ENCODE measurements at places on chromosomes 6 and 20.

- no peak for DNase-seq
Observed at GRCh38 chr20:44644667-44645131, 6.8 kb downstream of the ADA start.

DNA sequence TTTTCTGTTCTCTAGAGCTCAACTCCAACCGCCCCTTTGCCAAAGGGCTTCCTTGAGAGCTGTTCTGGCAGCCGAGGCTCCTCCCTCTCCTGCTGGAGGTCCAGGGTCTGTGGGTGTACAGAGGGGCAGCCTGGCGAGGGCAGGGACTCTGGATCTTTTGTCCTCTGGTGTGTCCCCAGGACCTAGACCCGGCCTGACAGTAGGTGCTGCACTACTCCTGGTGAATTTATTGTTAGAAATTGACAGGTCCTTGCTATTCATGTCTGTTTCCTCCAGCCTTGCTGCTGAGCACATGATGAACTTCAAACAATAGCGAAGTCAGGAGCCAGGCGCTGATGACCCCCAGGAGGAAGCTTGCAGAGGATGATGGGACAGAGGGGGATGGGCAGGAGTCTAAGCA is 234.7 kb upstream of the SULF2 start:
- no peak for DNase-seq

DNA sequence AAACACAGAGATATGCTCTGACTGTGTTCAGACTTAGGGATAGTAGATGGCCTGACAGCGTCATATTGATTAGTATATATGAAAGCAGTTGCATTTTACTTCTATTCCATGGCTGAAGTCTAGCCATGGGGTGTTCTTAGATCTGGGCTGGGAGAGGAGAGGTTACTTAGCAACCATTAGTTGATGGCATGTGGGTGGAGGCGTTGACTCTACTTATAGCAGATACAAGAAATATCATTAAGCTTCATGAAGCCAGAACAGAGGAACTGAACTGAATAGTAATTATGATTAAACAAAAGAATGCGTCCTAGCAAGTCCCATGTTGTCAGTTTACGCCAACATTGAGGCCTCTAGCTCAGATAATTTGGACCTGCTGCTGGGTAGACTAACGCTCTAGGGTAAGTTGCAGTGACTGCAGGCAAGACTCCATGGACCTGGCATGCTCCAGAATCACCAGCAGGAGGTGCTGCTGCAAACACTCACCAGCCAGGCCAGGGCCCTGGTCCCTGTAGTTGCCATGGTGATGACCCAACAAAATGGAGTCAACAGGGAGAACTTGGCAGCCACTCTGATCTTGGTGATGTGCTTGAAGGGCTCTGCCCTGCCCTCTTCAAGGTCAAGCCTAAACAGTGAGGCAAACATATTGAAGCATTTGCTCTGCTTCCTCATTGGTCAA is 477.3 kb downstream of the PREX1 start:
- no peak for DNase-seq

GRCh38 chr6:18530201-18530600 is 143.1 kb downstream of the RNF144B start:
- DNase-seq, result no peak

DNA sequence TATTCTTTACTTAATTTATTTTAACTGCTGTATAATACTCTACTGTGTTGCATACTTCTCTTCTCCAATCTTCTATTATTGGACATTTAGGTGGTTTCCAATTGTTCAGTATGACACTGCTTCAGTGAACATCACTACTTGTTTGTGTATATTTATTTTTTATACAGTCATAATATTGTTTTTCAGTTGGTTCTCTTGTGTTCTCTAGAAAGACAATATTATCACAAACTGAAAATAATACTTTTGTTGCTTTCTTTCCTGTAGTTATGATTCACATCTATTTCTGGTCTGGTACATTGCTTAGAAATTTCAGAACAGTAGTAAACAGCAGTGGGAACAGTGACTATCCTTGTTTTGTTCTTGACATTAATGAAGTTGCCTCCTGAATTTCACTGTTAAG is 62.8 kb upstream of the GTSF1L start:
- DNase-seq, result no peak

DNA sequence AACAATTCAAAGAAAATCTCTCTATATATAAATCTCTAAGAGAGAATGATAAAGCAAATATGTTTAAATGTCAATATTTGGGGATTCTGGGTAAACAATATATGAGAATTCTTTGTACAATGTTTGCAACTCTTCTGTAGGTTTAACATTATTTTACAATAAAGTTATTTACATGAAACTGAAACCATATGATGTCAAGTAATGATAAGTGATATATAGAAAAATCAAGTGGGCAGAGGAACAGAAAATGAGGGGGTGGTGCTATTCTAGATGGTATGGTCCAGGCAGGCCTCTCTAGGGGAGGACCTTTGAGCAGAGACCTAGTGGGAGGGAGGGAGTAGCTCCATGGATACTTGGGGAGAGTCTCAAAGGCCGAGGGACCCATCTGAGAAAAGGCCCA is 16.4 kb upstream of the SCRT2 start:
- DNase-seq, result no peak

- no peak for DNase-seq
Observed at GRCh38 chr6:159125014-159125609, 44.1 kb upstream of the FNDC1 start.

DNA sequence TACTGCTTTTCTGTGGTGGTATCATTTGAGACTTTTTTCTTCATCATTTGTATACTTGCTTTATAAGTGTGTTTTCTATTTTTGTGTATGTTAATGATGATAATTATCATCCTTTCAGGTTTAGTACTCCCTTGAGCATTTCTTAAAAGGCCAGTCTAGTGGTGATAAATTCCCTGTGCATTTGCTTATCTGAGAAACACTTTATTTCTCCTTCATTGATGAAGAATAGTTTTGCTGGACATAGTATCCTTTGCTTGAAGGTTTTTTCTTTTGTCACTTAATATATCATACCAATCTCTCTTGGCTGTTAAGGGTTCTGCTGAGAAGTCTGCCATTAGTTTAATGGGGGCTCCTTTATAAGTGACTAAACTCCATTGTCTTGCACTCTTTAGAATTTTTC is 123.2 kb upstream of the IRAK1BP1 start:
- DNase-seq, result no peak

- no peak for DNase-seq
Observed at GRCh38 chr6:147132889-147133288, 71.3 kb upstream of the STXBP5 start.

GRCh38 chr6:2492686-2493523 is 247.5 kb upstream of the GMDS start:
- DNase-seq, result no peak

DNA sequence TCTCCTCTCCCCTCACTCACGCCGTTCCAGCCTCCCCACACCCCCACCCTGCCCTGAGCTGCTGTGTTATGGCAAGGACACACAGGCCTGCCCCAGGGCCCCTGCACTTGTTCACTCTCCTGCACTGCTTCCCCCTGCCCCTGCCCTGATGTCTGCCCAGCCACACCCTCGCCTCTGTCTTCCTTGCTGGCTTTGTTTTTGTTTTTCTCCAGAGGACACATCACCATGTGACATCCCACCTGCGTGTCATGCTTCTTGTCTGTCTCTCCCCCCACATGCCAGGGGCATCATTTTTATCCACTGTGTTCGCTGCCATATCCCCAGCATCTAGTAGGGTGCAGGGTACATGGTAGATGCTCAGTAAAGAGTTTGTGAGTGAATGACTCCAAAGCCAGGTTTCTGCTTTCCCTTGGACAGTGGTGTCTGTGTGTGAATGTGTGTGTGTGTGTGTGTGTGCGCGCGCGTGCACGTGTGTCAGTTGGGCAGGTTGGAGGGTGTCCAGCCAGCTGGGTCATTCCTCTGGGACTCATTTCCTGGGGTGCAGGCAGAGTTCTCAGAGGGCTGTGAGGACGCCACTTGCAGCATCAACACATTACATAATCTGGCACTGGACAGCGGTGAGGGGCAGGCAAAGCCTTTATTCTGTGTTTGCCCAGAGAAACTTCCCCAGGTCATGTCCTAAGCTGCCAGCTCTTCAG is 60.6 kb downstream of the STK35 start:
- DNase-seq, result no peak

DNA sequence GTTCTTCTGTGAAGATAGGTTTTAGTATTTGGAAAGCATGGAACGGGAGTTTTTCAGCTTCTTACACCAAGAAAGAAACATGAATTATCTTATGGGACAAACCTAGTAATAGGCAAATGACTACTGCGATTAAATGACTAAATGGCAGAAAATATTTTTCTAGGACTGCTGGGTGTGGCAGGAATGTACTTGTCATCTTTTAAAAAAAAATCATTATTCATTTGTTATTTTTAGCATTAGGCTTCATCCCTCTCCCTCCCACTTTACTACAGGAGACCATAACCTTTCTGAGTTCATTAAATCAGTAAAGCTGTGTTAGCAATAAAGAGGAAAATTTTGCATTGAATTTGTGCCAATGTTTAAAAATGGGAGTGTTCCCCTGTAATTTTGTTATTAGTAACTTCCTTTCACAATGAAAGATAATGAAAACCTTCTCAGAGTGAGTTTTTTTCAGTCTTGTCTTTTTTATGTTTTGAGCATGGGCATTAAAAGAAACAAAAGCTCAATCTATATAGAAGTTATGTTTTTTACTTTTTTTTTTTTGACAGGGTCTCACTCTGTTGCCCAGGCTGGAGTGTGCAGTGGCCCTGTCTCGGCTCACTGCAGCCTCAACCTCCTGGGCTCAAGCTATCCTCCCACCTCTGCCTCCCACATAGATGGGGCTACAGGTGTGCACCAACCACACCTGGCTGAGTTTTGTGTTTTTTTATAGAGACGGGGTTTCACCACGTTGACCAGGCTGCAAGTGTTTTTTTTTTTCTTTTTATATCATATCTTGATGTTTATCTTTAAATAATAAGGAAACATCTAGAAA is 105.6 kb upstream of the CLDN20 start:
- DNase-seq, result no peak

DNA sequence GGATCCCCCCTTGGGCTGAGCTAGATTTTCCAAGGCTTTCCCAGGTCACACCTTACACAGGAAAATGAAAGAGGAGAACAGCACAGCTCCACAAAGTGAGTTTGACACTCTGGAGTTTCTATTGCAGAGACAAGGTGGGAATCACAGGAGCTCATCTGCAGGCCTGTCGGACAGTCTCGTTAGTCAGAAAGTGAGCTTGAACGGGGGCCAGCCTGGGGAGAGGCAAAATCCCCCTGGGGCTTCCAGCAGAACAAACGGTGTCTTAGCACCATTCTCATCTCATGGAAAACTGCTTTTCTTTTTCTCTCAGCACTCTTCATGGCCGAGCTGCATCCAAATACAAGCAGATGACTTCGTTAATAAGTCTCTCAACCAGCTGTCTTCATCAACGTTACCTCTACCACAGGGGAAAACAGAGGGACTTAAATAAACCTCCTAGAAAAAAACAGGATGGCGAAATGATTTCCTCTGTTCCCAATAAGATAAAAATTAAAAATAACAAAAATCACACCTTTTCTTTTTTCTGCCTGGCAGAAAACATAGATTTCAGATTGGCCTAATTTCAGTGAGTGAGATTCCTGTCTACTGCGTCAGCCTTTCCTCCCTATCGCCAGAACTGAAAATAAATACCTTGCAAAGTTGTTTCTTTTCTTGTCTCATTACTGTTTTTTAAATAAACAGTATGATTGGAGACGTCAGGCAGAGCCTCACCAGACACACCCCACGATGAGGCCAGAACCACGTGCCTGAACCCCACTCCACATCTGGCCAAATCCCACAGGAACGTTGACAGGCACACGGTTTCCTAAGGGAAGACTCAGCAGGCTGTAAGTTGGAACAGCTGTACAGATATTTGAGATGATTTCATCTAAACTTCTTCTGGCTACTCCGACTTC is 219.0 kb downstream of the TTLL2 start:
- DNase-seq, result no peak

- no peak for DNase-seq
Observed at GRCh38 chr20:10741060-10741459, 67.3 kb upstream of the JAG1 start.

- DNase-seq, result no peak
Observed at GRCh38 chr20:54194724-54195438, 13.0 kb upstream of the PFDN4 start.

DNA sequence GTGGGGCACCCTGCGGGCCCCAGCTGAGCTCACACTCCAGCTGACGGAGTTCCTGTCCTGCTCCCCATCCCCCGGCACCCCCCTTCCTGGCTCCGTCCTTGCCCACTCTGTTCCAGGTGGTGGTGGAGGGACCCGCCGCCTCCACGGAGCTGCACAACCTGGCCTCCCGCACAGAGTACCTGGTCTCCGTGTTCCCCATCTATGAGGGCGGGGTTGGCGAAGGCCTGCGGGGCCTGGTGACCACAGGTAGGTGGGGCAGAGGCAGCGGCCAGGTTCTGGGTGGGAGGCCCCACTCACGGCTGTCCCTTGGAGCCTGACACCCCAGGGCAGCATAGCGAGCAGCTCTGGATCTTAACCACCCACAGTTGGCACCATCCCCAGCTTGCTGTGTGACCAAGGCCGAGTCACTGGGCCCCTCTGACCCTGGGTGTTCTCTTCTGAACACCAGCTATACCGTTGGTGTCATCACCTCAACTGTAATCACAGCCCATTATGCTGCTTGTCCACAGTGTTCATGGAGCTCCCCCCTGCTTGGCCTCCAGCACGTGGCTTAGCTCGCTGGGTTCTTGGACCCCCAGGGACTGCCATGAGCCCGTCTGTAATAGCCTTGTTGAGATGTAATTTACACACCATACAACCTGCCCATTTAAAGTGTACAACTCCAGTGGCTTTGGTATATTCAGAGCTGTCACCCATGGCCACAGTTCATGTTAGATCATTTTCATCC is 17.4 kb downstream of the COL20A1 start:
- no peak for DNase-seq

DNA sequence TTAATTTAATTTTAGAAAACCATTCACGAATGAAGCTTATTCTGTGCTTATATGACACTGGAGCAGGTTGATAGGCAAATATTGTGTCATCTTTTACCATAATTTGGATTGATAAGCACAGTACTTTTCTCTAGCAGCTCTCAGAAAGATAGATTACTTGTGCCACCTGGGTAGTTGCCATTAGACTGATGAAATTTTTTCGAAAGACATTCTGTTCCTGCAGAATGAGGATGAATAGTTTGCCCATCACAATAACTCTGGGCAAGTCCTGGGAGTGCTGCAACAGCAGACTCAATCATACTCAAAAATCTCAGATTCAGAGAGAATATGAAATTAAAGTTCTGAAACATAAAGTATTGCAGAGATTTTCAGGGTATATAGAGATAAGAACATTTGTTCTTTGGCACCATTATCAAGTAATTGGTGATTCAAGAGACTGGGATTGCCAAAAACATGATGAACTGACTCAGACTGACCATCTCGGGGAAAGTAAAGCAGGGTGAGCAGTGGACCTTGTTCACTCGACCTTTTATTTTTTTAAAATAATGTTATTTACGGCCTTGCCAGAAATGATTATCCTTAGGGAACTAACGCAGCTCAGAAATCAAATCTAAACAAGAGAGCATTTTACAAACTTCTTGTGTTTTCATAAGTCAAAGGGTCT is 65.8 kb upstream of the PTCHD4 start:
- DNase-seq, result no peak

GRCh38 chr6:53441035-53441493 is 92.3 kb upstream of the ELOVL5 start:
- DNase-seq, result no peak

GRCh38 chr6:72322771-72323170 is 299.1 kb upstream of the KCNQ5 start:
- no peak for DNase-seq

GRCh38 chr6:84733889-84734288 is 30.5 kb downstream of the TBX18 start:
- no peak for DNase-seq

GRCh38 chr6:109449064-109449794 is 6.3 kb downstream of the MICAL1 start:
- DNase-seq, result no peak

Measured in GM19239 (cell line).